ENCODE measurements at places on chromosomes 13 and 19.

DNA sequence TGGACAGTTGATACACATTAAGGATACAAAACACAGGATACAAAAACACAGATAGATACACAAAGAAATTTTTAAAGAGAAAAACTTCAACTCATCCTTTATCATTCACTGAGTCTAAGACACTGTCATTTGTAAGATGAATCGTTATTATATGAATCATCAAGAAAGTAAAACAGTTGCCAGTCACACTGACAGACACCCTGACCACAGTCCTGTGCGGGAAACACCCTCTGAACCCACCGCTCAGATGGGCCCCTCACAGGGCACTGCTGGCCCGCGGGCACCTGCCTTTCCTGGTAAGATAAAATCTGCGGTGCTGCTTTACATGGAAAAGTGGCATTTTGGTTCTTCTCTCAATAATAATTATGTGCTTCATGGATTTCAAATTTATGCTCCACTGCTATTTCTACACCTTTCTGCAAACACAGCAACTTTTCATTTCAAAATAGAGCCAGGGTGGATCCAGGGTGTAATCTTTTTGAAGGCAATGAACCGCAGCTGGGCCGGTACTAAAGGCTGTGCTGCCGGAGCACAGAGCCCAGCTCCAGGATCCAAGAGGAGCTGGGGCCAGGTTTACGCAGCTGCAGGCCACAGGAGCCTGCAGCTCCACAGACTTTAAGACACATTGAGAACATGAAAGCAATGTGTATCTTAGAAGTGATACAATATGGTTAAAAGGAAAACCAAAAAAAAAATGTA is 76.8 kb downstream of the TUBGCP3 start:
- DNase-seq: no peak

- no peak for DNase-seq
Measured at GRCh38 chr13:114096811-114097211, 35.6 kb downstream of the RASA3 start.

DNA sequence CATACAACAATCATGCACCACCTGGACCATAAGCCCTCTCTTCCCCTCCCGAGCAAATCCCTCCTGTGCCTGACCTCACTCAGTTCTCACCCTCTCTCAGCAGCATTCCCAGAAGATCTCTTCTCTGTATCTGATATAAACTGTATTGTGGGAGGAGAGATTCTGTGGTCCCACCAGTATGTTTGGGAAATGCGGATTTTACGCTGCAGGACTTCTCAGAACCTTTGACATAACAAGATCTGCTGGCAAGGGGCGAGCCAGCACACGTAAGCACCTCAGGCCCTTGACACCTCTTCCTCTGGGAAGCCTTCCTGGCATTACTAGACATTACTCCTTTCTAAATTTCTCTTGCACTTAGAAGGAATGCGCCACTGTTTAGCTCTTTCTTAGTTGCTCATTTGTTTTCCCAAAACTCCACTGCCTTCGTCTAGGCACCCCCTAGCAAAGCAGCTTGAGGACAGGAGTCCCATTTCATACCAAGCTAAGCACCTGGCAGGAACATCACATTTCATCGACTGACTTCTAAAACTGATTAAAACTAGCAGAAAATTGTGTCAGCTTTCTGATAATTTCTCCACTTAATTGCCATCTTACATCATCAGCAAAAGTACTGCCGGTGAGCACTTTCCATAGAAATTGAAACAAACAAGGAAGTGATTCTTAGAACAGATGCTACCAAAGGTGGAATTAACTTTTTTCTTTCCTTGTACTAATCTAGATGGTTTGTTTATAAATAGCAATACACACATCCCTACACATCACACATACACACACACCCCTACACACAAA is 63.2 kb downstream of the CCDC70 start:
- DNase-seq: no peak

- DNase-seq: no peak
Measured at GRCh38 chr19:43229315-43229714, 23.9 kb upstream of the PSG4 start.

- DNase-seq: no peak
Measured at GRCh38 chr13:75153834-75154233, 328.1 kb downstream of the TBC1D4 start.

- DNase-seq: no peak
Measured at GRCh38 chr13:92830821-92831220, 395.8 kb upstream of the GPC6 start.

GRCh38 chr19:2820112-2820702 is 539 bp downstream of the ZNF554 start:
- no peak for DNase-seq

DNA sequence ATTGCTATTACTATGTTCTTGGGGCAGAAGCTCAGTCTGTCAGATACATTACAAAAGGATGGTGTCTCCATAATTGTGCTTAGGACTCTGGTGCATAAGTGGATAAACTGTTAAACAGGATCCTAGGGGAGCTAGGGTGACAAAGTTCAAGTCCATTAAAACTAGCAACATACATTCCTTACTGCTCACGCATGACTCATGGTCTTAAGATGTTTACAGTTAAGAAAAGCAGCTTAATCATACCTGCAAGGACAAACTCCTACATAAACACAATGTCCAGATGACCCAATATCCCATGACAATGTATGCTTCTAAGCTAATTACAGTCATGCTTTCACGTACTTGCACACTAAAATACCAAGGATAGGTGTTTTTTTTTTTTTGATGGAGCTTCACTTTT is 3.5 kb upstream of the ZNF701 start:
- no peak for DNase-seq

DNA sequence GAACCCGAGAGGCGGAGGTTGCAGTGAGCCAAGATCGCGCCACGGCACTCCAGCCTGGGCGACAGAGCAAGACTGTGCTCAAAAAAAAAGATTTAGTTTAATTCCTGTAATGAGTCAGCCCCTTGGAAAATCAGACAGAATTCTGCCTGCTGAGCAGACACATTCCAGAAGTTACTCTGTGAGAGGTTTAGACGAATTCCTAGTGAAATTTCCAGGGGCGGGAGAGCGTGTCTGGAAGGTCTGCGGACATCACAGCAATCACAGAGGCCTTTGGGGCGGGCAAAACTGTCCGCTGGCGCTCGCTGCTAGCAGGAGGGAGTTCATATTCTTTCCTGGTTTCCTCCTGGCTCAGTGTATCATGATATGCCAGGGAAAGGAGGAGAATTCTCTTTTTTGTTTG is 17.5 kb downstream of the MISP start:
- no peak for DNase-seq

DNA sequence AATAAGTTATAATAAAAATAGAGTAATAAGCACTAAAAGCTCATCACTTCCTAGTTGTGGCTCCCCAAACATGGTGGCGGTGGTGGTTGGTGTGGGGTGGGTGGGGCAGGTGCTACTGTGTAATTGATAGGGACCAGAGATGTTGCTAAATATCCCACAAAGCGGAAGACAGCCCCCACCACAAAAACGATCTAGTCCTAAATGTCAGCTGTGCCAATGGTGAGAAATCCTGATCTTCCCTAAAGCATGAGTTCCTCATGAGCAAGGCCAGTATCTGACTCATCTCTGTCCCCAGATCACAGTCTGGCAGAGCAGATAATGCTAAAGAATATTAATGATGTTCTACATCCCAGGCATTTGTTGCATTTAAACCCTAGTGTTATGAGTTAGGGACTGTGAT is 1.9 kb upstream of the EDDM13 start:
- DNase-seq: no peak

GRCh38 chr19:13207237-13207845 is 57.1 kb downstream of the IER2 start:
- no peak for DNase-seq

- DNase-seq: no peak
Measured at GRCh38 chr13:39998166-39998565, 342.7 kb downstream of the COG6 start.

DNA sequence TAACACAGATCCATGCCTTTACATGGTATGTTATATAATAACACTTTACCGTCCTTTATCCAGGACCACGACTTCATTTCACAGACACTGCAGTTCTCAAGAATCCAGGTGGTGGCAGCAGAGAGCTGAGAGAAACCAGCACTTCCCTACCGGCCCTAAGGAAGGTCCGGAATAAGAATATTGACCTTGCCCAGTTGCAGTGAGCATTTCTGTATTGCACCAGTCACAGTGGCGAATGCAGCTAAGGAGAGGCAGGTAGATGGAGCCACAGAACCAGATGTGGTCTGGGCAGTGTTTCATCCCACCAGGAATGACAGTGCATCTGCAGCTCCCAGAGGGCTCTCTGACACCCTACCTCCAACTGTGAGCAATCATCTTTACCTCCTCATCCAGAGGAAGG is 44.6 kb downstream of the ZNF787 start:
- DNase-seq: peak; percentile 7

DNA sequence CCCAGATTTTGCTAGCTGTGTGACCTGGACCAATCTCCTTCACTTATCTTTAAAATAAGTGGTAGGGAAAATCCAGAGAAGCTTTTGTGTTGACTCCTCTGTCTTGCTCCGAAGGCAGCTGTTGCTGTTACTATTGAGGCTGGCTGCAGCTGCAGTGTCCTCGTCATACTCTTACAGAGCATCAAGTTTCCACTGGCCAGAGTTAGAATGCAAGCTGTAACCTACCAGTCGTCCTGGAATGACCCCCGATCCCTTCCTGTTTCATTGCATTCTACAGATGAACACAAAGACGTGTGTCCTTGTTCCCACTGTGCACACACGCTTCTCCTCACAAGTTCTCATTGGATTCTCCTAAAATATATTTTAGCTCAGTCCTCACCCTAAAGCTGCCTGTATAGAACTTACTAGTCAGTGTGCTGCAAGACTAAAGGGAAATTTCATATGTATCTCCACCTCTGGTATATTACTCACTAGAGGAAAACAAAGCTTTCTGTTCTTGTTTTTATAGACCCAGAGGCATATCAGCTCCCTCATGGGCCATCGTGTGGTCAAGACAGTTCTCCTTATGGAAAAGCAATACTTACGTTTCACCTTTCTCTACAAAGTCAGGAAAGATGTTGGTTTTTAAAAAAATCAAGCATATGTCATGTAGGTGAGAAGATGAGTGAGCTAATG is 589.8 kb downstream of the LMO7 start:
- no peak for DNase-seq

GRCh38 chr19:9043524-9043923 is 33.3 kb upstream of the MUC16 start:
- no peak for DNase-seq

- DNase-seq: no peak
Measured at GRCh38 chr19:50894478-50895356, 16.5 kb downstream of the KLK4 start.

GRCh38 chr19:18205200-18205892 is 1.5 kb upstream of the RAB3A start:
- no peak for DNase-seq

GRCh38 chr13:30143666-30144400 is 163.5 kb downstream of the KATNAL1 start:
- no peak for DNase-seq

- DNase-seq: no peak
Measured at GRCh38 chr19:55593096-55593772, 6.1 kb downstream of the FIZ1 start.

DNA sequence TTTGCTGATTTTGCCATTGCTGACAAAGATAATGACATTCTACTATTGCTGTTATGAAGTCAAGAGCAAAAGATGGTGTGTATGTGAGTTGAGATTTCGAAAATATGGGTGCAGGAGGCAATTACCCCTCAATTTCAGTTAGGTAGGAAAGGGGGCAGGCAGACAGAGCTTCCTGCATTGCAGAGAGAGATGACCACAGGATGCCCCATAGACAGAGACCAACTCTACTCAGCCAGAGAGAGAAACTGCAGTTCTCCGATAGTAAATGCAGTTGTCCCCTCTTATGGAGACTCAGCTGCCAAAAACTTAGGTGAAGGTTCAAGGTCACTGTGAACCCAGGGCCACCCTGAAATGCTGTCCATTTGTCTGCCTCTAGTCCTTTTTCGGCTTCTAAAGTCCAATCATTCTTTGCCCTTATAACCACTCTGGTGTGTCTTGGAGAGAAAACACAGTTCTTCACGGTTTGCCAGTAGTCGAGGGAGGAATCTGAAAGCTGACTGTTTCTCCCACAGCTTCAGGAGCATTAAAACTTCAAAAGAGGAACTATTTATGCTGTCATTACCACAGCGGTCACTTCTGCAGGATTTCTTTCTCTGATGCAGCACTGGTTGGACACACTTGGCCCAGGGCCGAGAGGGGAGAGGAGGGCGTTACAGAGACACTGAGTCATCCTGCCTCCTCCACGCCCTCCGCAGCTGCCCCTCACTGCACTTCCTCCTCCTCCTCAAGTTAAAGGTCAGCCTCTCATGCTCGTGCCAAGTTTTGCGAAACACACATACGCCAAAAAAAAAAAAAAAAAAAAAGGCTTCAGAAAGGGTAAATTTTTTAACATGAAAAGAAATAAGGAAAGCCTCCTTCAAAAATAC is 264.3 kb downstream of the FOXO1 start:
- DNase-seq: no peak

GRCh38 chr19:17720440-17720839 is 1.2 kb downstream of the MAP1S start:
- no peak for DNase-seq

DNA sequence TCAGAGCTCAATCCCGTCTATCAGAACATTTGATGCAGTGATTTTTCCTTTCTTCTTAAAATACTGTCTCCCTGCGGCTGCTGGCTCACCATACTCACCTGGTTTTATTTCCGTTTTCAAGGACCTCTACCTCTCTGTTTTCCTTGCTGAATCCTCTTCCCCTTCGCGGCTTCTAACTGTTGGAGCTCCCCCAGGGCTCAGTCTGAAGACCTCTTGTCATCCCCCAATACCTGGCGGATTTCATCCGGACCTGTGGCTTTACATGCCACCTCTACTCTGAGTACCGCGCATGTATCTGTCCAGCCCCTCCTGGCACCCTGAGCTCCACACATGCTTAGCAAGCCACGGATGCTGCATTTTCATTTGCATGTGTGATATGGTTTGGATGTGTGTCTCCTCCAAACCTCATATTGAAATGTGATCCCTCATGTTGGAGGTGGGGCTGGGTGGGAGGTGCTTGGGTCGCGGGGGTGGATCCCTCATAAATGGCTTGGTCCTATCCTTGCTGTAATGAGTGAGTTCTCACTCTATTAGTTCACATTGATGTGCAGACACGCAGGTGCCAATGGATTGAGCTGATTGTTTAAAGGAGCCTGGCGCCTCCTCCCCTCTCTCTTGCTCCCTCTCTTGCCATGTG is 106.2 kb upstream of the LSM14A start:
- no peak for DNase-seq

DNA sequence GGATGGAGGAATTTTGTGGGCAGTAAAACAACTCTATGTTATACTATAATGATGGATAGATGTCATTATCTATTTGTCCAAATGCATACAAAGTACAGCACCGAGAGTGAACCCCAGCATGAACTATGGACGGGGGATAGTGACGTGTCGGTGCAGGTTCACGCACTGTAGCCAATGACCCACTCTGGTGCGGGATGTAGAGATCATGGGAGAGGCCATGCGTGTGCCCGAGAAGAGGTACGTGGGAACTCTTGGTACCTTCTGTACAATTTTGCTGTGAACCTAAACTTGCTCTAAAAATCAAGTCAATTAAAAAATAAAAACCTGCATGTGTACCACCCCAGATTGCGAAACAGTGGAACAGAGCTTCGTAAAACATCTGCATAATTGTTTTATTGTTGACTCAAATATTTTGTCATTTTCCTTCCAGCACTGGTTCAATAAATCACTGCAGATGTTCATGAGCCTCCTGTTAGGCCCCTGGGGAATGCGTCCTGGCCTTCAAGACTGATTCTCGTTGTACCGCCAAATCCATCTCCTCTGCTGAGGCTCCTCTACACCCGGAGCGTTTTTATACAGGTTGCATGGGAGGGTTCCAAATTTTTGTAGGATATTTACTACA is 30.9 kb downstream of the COL4A1 start:
- DNase-seq: no peak

- no peak for DNase-seq
Measured at GRCh38 chr13:36405151-36405550, 27.1 kb upstream of the CCNA1 start.

- no peak for DNase-seq
Measured at GRCh38 chr13:112651311-112651710, 38.5 kb upstream of the ATP11A start.

Measured in NCI-H187 (cell line).